Stimulated activated effector memory CD8-positive, alpha-beta T cell treated with anti-CD3 and anti-CD28 coated beads, Interleukin-12 subunit alpha, Interleukin-12 subunit beta, amount 100 ng/mL, for 72 hours (primary cell): ENCODE measurements at places on chromosomes 5 and 9.

DNA sequence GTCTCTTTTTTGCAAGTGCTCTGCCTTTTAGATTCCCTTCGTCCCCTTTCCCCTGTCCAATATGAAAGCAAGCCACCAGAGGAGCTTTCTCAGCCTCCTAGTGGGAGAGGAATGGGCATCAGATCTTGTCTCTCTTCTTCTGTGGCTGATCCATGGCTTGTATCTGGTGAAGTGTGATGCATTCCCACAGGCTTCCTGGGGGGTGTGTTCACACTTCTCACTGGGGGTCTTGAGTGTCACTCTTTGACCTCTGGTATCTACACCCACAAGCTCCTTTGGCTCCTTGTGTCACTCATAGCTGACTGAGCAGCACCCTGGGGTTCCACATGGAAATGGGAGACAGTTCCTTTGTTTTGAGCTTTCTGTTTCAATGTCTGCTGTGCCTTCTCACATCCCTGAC is 411.5 kb downstream of the GADD45G start:
- no peak for DNase-seq

DNA sequence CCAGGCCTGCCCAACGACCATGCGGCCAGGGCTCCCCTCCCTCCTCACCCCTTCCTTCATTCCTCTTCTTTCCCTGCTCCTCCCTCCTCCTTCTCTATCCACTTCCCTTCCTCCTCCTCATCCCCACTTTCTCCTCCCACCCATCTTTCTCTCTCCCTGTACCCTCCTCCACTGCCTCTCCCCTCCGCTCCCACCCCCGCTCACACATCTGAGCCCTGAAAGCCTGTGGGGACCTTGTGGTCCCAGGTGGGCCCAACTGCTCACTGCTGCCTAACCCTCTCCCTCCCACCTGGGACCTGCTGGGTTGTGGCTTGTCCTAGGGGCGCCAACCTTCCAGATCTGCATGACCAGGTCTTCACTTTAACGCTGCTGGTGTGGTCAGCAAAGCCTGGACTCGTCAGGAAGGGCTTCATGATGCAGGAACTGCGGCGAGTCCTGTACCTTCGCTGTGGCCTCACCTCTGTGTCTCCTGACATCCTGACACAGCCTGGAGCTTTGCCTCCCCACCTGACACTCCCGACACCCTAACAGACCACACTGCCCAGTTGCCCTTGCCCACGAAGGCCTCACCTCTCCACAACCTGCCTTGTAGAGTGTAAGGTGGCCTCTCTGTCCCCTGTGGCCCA is 34.6 kb downstream of the C5orf15 start:
- no peak for DNase-seq

GRCh38 chr5:1506242-1507013 is 17.3 kb downstream of the LPCAT1 start:
- no peak for DNase-seq

DNA sequence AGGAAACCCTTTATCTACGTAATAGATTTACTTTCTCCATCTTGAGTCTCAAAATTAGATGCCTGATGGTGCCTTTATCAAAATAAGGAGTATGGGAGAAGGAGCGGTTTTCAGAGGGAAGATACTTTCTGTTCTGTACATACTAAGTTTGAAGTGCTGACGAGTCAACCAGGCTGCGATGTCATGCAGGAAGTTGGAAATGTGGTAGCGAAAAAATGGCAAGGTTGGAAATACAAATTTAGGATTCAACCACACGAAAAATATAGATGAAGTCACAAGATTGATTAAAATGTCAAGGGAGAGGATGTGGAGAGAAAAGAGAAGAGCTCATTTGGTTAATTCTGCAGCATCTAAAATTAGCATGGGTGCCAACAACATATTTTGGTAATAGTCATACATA is 129.5 kb downstream of the FOXD1 start:
- DNase-seq = no peak

GRCh38 chr9:91832322-91832721 is 117.7 kb downstream of the ROR2 start:
- no peak for DNase-seq

GRCh38 chr9:137168573-137168903 is 1.3 kb downstream of the LRRC26 start:
- DNase-seq = no peak

DNA sequence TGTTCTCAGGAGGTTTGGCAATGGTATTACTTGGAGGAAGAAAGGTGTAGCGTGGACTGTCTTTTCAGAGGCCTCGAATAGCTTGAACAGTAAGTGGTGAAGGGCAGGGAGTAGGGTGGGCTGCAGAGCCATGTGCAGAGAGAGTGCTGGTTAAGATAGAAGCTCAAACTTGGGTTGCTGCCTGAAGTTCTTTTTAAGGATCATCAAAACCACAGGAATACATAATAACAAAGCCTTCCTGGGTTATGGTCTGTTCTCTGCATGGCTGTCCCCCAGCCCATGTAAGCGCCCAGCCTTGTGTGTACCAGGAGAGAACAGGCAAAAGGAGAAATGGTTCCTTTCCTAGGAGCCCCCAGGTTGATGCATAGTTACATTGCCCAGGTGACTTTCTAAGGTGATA is 43.9 kb downstream of the RCL1 start:
- no peak for DNase-seq

GRCh38 chr9:108397286-108397685 is 458.5 kb downstream of the ACTL7B start:
- DNase-seq = no peak
